ENCODE measurements at places on chromosomes 6 and 20.

DNA sequence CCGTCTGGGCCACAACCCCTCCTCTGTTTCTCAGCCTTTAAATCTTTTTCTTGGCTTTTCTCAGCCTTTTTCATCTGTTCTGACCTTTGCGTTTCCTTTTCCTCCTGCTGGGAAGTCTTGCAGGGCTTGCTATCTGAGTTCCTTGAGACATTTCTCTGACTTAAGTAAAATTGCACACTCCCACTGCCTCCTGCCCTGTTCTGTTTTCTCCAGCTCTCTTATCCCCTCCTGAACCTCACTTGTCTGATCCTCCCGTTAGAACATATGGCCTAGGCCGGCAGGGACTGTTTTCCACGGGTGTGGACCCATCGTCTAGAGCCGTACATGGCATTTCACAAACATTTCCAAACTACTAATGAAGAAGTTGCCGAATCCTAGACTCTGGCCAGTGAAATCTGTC is 63.0 kb downstream of the ARID1B start:
- DNase-seq, result no peak

DNA sequence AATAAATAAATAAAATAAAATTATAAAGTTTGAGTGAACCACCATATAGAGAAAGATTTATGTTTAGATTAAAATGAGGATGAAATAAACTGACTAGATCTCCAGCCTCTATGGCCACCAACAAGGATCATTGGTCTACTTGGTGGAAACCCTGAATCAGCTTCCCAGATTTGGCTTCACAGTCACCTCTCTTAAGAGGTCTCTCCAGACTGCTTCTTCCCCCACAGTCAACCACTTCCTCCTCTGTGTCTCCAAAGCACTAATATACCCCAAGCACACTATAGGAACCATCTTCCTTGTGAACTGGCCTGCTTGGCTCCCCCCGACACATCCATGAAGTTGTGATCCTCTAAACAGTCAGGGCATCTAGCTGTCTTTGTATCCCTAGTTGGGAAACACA is 529.6 kb upstream of the RNF217 start:
- DNase-seq, result no peak

DNA sequence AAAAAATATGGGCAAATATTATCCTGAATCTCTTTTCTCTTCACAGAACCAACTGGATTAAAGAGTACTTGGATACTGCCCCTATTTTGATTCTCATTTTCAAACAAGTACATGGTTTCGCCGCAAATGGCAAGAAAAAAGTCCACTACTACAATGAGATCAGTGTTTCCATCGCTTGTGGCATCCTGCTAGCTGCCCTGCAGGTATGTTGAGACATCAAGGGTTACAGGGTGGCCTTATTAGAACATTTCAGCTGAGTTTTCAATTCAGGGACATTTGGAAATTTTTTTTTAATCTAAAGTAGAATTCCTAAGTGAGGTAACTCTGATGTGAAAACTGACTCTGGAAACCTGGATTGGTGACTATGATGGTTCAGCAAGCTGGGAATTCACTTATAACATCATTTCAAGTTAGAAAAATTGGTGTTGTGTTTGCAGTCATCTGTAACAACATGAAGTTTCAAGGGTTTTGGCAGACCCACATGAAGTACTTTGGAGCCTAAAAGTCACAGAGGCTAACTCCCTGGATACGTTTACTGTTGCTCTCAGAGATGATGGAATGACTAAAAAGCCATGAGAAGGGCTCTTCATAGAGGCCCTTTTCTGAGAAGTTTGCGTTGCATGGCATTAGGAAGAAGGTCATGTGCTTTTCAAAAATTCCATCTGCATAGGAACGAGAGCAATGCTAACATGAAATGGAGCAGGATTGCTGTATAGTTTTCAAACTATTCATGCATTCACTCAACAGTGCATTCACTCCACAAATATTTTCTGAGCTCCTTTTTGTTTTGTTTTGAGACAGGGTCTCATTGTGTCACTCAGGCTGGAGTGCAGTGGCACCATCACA is 25.5 kb downstream of the IYD start:
- DNase-seq, result no peak

DNA sequence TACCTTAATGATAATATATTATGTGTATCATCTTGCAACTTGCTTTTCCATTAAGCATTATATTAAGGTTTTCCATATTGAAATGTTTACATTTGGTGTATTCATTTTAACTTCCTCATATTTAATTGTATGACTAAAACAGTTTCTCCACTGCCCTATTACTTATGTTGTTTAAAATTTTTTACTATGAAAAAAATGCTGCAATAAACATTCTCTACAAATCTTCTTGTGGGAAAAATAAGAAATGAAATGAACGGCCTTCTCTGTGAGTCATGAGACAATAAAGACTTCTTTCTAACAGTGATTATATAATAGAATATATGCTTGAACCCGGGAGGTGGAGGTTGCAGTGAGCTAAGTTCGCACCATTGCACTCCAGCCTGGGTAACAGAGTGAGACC is 25.5 kb downstream of the FASTKD5 start:
- DNase-seq, result no peak

GRCh38 chr6:149513915-149514314 is 29.1 kb upstream of the ZC3H12D start:
- DNase-seq, result no peak

GRCh38 chr20:9179193-9179802 is 110.4 kb downstream of the PLCB4 start:
- DNase-seq, result no peak

DNA sequence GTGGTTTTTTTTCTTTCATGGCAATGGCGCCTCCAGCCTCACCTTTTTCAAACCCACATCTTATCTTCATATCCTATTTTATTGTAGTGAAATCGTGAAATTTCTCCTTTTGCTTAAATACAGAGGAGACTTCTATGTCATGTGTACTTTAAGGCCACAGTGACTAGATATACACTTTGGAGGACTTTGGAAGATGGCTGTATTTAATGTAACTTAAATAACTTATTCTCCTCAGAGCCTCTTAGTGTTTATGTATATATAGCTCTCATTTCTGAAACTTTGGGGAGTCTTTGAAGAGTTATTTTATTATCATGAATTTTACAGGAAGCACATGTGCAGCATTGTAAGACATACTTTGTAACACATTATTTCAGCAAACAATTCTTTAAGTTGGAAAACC is 968 bp downstream of the LAMA2 start:
- no peak for DNase-seq

- no peak for DNase-seq
Measured at GRCh38 chr6:136995521-136995920, 49.2 kb downstream of the IL20RA start.

GRCh38 chr6:137492289-137493217 is 1.6 kb downstream of the OLIG3 start:
- no peak for DNase-seq

- DNase-seq, result no peak
Measured at GRCh38 chr6:144364208-144364720, 79.1 kb downstream of the UTRN start.
